ENCODE measurements at places on chromosomes 6 and 20. TPM values are rescaled to one million over a fixed set of nuclear protein-coding genes. Genes with fewer than 3 reads are reported as not detected.

The EMILIN3 gene
- 0.51 TPM for total RNA-seq

The ULBP2 gene
- 4.9 TPM for total RNA-seq

The LEMD2 gene
- 52.9 TPM for total RNA-seq

The OPN5 gene
- not detected for total RNA-seq

The HLA-DRB5 gene
- not detected for total RNA-seq

GRCh38 chr6:5351552-5352210 lies 90.4 kb downstream of the FARS2 start:
- H3K4me3 ChIP-seq = no peak overlapping the region
- no peaks in the 10 kb centered on the region for H3K36me3 ChIP-seq
- no peaks in the 10 kb centered on the region for H3K27me3 ChIP-seq
- DNase-seq = no peak
- no peak overlapping the region for H3K27ac ChIP-seq

- H3K27me3 ChIP-seq = no peaks in the 10 kb centered on the region
- no peak overlapping the region for H3K27ac ChIP-seq
- H3K36me3 ChIP-seq = no peaks in the 10 kb centered on the region
These were observed 151.7 kb downstream of the OR2B2 start for GRCh38 chr6:27760464-27760863.

GRCh38 chr6:106163446-106163965 lies 77.4 kb downstream of the PRDM1 start:
- no peak overlapping the region for H3K27ac ChIP-seq
- no peaks in the 10 kb centered on the region for H3K4me1 ChIP-seq
- no peaks in the 10 kb centered on the region for H3K27me3 ChIP-seq
- H3K4me3 ChIP-seq = no peak overlapping the region

- no peak overlapping the region for H3K4me3 ChIP-seq
- no peaks in the 10 kb centered on the region for H3K36me3 ChIP-seq
- no peaks in the 10 kb centered on the region for H3K4me1 ChIP-seq
- DNase-seq = no peak
- H3K27ac ChIP-seq = no peak overlapping the region
- no peaks in the 10 kb centered on the region for H3K27me3 ChIP-seq
These were observed 174.6 kb downstream of the UBE3D start for GRCh38 chr6:82891076-82891475.

- H3K27ac ChIP-seq = no peak overlapping the region
- H3K4me1 ChIP-seq = no peaks in the 10 kb centered on the region
- no peak for DNase-seq
- H3K36me3 ChIP-seq = no peaks in the 10 kb centered on the region
- no peak overlapping the region for H3K4me3 ChIP-seq
These were observed 252.4 kb downstream of the CLIC5 start for GRCh38 chr6:45763281-45763680.

GRCh38 chr6:56572788-56573471 lies 69.8 kb downstream of the DST start:
- no peaks in the 10 kb centered on the region for H3K27me3 ChIP-seq
- no peaks in the 10 kb centered on the region for H3K4me1 ChIP-seq
- no peaks in the 10 kb centered on the region for H3K36me3 ChIP-seq
- no peak for DNase-seq

GRCh38 chr6:166926748-166927147 lies 29.6 kb downstream of the RNASET2 start:
- H3K27ac ChIP-seq = no peak overlapping the region
- H3K4me1 ChIP-seq = no peaks in the 10 kb centered on the region
- H3K27me3 ChIP-seq = no peaks in the 10 kb centered on the region
- H3K4me3 ChIP-seq = no peak overlapping the region
- DNase-seq = no peak
- H3K36me3 ChIP-seq = no peaks in the 10 kb centered on the region

Measured in Caco-2 (cell line).